Activated T-cell treated with anti-CD3 and anti-CD28 coated beads, Interleukin-2, amount 50 U/mL, for 4 hours (primary cell): ENCODE measurements at places on chromosomes 3 and 15. TPM values are rescaled to one million over a fixed set of nuclear protein-coding genes. Genes with fewer than 3 reads are reported as not detected.

Gene CGGBP1
- 51.9 TPM for total RNA-seq

Gene NRG4
- not detected for total RNA-seq

Gene GABRA5
- not detected for total RNA-seq

Gene AHSG
- total RNA-seq = 0.86 TPM

Gene FBXO40
- total RNA-seq = not detected

Gene SCN5A
- total RNA-seq = not detected

Gene PPARG
- 0.47 TPM for total RNA-seq
